ENCODE measurements at places on chromosomes 6 and 20.

DNA sequence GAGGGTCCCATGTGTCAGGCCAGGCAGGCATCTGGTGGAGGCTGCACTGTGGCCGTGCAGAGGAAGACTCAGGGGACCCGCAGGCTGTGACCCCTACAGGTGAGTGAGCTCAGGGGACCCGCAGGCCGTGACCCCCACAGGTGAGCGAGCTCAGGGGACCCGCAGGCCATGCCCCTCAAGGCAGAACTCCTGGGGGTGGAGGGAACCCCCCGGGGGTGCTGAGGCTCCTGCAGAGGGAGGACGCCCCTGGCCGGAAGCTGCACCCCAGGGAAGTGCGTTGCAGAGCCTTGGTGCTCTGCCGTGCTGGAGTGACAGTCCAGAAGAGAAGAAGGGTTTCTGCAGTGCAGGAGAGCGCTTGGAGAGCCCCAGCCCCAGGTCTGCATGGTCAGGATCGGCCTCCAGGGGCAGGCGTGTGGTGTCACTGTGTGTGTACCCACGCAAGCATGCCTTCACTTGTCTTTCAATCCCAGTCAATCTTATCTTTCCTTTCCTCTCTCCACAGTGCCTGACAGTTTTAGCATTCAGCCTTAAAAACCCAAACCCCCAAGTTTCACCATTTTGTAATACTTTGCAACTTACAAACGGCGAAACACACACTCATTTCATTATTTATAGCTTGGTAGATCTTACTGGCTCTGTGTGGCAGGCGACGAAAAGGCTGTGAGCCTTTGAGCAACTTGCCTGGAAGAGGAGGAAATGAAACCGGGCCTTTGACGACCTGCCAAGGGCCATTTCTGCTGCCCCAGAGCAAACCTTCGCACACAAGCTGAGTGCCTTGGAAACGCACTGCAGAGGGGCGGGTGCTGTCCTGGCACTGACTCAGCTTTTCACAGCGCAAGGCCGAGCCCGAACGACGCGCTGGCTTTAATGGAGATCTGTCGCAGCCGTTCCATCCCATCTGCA lies 101.4 kb upstream of the AGPAT4 start:
- peak; percentile 47 for DNase-seq

DNA sequence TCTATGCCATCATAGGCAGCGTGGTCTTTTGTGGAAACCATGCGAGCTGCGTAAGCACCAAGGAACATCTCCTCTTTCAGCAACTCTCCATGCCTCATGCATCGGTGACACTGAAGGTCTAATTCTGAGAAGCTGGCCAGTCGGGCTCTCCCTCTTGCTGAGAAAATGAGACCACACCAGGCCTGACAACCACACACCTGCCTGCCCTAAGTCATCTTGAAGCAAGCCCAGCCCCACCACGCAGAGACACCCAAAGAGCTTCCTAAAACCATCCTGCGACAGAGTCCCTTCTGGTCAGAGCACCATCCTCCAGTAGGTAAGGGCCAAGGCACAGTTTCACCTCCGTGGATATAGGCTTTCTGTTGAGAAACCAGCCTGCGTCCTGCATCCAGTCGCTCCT lies 26.6 kb downstream of the PREX1 start:
- DNase-seq = no peak

DNA sequence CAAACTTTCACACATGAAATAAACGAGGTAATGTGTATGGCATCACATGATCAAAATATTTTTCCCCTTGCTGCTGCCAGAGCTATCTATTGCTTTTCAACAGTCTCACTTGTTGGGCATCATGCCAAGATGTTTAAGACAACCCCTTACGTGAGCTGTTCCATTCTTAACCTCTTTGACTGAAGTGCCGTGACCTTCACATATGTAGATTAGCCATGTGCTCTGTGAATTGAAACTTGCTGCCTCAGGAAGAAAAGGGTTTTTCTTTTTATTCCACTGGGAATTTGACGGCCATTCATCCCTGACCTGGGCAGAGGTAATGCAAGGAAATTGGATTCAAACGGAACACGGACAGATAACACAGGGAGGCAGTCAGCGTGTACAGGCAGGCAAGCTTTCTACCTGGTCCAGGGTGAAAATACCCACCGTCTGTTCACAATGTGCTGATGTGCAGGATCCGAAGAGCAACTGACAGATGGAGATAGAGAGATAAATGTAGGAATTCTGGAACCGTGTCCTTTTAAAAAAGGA lies 14.2 kb downstream of the ARID1B start:
- DNase-seq = no peak

DNA sequence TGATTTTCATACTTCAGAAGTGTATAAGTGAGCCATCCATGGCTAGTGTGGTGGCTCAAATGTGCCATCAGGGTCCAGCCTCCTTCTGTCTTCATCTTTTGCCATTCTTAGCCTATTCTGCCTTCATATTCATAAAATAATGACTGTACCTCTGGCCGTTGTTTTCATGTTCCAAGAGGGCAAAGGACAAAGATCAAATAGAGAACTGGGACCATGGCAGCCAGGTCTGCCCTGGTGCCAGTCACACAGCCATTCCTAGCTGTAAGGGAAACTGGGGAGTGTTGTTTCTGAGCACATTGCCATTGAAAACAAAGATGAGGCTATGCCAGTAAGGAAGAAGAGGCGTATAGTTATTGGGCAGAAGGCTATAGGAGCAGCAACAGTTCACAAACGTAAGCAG lies 518.6 kb downstream of the TFAP2B start:
- no peak for DNase-seq

- DNase-seq = no peak
Observed at GRCh38 chr6:130018744-130019325, 454 bp downstream of the L3MBTL3 start.

DNA sequence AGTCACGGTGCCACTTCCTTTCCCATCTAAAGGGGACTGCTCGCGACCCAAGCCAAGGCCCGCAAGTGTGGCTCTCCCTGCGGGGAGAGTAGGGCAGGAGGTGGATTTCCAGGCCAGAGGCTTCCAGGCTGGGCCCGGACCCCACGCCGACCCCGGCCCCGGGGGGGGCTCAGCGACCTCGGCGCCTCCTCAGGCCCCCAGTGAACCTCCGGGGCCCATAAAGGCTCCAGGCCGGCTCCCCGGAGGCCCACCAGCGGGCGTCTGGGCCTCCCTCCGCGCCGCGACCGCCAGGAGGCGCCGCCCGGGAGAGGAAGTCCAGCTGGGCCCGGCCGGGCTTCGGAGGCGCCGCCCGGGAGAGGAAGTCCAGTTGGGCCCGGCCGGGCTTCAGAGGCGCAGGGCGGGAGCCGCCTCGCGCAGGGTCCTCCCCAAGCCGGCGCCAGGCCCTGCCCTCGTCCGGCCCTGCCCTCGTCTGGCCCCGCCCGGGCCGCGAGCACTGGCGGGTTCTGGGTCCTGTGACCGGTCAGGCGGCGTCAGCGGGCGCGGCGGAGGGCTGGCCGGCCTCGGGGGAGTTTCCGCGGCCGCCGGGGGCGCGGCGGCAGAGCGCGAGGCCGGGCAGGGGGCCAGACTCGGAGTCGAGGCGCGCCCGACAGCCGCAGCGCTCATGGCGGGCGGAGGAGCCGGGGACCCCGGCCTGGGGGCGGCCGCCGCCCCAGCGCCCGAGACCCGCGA lies at the start of gene RAB32:
Gene RAB32, plus strand, starts transcription at position 623 of the 729 bp plus-strand sequence. Its CDS starts 39 bp downstream, at position 662.
- peak; percentile 88 for DNase-seq

DNA sequence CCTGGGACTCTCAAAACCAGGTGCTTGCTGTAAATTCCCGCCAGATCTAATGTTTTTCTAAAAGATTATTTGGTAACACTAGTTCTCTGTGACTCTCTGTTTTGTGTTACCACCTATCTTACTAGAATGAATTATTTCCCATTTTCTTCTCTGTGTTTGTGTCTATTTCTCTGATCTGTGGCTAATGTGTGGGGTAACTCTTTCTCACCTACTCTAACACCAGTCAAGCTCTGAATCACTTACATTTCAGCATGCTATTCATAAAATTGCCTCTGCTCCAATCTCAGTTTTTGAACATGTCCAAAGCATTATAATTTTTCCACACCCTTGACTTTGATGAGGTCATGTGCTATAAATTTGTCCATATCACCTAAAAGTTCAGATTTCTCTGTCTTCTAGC lies 23.2 kb upstream of the COL19A1 start:
- DNase-seq = no peak

DNA sequence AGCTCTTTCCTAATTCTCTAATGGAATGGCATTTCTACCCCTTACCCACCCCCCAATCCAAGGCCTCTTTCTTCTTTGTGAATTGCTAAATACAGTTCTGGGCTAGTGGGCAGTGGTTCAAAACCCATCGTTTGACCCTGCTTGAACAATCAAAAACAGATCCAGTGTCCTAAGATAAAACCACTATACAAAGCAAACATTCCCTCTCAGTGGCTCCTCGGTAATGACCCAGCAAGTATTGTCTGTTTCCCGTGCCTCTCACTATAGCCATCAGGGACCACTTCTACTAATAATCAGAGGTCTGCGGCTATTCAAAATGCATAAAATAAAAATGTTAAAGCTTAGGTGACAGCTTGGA lies 143.5 kb upstream of the AKAP12 start:
- no peak for DNase-seq

- no peak for DNase-seq
Observed at GRCh38 chr6:42428326-42429041, 23.2 kb downstream of the TRERF1 start.

- no peak for DNase-seq
Observed at GRCh38 chr20:35568645-35569044, 26.8 kb downstream of the ERGIC3 start.

- no peak for DNase-seq
Observed at GRCh38 chr6:118320652-118321051, 227.4 kb upstream of the PLN start.

DNA sequence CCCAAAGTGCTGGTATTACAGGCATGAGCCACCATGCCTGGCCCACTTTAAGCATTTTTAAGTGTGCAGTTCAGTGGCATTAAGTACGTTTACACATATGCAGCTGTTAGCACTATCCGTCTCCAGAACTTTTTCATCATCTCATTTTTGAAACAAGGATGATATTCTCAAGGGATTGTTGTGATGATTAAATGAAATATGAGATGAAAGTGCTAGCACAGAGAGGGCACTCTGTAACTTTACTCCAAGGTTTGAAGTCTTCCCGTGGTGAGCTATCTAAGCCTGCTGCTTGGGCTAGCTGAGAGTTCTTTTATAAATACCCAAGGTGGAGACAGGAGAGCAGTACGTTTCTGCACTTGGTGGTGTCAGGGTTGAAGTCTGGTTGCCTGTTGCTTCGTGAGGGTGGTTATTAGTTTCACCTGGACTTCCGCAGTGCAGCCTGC lies 6.6 kb downstream of the TM9SF4 start:
- DNase-seq = no peak

DNA sequence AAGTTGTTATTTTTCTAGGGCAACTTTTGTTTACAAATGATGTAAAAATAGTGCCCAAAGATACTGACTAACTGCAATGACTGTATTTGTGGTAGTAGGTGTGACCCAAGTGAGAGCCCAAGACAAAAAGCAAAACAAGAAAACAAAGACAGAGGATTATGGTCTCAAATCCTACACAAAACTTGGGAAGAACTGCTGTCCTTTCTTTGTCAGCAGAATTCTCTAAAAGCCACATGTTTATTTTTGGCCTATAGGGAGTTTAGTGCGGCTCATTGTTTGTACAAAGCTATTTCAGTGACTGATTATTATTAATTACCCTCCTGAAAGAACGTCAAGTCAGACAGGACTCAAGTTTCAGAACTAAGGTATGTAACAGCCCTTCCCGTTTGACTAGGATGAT lies 509.2 kb upstream of the SLC35B3 start:
- no peak for DNase-seq

DNA sequence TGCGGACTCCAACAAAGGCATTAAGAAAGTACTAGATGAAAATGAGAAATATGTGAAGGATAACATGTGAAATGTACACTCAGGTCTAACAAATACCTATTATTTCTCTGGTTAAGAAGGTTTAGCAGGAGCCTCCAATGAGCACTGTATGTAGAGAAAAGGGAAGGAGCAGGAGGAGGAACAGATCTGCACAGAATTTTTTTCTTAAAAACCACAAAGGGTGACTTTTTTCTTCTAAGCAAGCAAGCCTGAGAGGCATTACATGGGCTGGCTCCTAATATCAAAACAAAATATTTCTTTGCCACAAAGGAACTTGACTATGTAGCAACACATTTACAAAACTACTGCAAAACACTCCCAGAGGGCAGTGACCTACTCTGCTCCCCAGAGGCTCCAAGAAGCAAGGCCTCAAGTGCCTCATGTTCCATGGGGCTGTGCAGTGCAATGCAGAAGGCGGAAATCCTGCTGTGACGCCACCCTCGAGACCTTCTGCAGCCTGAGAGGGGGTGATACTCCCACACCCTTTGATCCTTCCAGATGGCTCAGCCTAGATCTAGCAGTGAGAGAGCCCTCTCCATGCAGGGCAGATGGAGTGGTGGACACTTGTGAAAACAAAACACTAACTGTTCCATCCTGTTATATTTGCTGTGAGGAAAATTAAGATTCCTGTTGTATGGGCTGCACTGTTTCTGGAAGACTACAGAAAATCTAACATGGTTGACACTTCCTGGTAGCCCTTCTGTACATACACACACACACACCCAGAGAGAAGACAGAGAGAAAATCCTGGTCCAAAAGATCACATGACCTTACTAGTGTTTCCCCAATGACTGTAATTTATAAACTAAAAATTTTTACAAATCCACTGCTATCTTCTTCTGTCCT lies 36.0 kb upstream of the SMIM29 start:
- no peak for DNase-seq

DNA sequence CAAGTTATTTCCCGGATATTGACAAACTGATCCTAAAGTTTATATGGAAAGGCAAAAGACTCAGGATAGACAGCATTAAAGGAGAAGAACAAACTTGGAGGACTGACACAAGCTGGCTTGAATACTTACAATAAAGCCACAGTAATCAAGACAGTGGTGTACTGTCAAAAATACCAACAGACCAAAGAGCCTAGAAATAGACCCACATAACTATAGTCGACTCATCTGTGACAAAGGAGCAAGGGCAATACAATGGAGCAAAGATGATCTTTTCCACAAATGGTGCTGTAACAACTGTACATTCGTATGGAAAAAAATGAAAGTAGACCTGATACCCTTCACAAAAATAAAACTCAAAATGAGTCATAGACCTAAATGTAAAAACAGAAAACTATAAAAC lies 46.0 kb downstream of the ABHD12 start:
- DNase-seq = no peak
